ENCODE measurements at places on chromosomes 12 and 14. TPM values are rescaled to one million over a fixed set of nuclear protein-coding genes. Genes with fewer than 3 reads are reported as not detected.

Gene DAAM1
- 23.7 TPM for total RNA-seq

Gene IAPP
- not detected for total RNA-seq

Gene ST8SIA1
- 1.5 TPM for total RNA-seq

Gene NKX2-1
- 2.7 TPM for total RNA-seq

Gene ARF6
- 64.8 TPM for total RNA-seq

Gene TRMT5
- 7.5 TPM for total RNA-seq
